ENCODE measurements at places on chromosomes 7 and 10.

DNA sequence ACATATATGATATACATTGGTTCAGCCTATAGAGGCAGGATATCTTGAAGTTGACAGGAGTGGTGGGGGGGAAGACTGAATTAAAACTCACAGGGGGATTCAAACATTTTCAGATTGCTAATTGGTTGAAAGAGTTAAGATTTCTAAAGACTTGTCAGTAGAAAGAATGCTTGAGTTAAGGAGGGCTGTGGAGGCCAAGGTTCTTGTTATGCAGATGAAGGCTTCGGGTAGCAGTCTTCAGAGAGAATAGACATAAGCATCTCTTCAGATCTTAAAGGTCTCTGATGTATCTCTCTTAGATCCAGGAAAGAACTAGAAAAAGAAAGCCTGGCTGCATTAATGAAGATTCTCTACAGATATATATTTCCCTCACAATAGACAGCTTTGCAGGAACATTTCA lies 209.8 kb upstream of the SEMA3D start:
- DNase-seq: no peak

GRCh38 chr7:1086588-1087464 lies 1.1 kb upstream of the GPER1 start:
- DNase-seq: peak; percentile 49

GRCh38 chr10:43616697-43617370 lies 10.6 kb downstream of the ZNF485 start:
- DNase-seq: no peak

GRCh38 chr7:42272793-42273665 lies 36.0 kb upstream of the GLI3 start:
- DNase-seq: peak; percentile 59

DNA sequence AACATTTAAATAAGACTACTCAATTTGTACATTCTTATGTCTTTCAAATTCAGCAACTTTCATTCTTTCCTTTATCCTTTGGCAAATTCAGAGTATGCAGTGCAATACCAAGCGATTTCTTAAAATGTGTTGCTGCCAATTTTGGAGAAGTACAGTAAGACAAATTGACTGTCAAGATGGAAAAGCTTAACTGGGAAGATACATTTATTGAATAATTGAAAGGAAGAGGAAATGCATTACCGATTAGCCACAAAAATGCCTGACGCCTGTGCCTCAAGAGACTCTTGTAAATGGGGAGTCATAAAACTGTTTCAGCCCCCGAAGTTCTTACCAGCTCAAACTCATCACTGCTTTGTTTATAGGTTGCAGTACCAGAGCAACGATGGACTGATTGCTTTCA lies 373.3 kb upstream of the GALNT17 start:
- DNase-seq: peak; percentile 36

DNA sequence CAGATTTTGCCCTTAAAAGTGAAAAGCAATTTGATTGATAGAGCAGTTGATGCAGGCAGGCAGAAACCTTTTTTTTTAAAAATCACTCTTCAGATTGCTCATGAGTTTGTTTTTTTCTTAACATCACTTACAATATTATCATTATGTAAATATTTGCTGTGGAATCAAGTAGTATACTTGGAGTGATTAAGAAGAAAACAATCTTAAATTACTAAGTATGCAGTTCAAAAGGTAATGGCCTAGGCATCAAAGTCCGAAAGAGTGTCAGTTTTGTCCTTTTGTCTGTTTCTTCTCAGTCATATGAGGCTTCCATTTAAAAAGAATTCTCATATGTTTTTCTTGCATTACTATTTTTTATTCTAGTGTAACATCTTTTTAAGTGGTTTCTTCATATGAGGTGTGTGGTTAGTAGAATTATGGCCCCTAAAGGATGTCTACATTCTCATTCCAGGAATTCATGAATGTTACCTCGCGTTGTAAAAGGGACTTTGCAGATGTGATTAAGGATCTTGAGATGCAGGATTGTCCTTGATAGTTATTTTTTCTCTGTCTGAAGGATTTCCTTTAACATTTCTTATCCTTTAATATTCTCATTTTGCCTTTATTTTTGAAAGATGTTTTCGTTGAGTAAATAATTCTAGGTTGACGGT lies 44.0 kb downstream of the BICC1 start:
- peak; percentile 48 for DNase-seq
